ENCODE measurements at places on chromosomes 11 and 22. TPM values are rescaled to one million over a fixed set of nuclear protein-coding genes. Genes with fewer than 3 reads are reported as not detected.

- no peak for DNase-seq
These were observed 15.7 kb upstream of the SCN3B start for GRCh38 chr11:123670081-123670480.

GRCh38 chr11:47408598-47409439, 429 bp downstream of the SLC39A13 start:
- DNase-seq: no peak

DNA sequence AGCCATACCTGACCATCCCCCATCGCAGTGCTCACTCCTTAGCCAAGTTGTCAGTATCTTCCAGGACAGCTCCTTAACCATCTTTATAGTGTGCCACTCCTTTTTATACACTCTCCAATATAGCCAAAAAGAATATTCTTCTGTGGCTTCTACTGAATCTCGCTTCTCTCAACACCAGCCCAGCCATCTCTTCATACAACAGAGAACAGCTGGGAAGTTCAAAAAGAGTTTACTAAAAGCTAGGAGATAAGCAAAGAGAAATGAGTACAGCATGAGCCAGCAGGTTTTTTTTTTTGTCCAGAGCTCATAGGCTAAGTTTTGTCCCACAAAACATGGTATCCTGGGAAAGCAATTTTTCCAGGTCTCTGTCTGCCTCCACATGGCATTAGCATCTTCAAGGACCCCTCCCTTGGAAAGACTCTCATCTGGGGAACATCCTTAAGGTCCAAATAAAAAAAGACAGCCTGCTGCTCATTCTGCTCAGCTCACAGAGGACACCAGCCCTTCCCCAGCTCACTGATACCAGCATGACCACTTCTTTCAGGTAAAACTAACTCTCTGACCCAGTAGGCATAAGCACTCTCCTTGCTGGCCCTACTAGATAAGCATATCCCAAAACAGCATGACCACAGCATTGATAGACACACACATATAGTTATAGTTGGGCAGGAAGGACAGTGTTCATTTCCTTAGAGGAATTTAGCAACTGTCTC, 48.8 kb upstream of the YWHAH start:
- DNase-seq: no peak

CBX6 gene
- total RNA-seq: 172 TPM

SMIM35 gene
- not detected for total RNA-seq
